ENCODE measurements at places on chromosomes 11 and 22.

- no peak for DNase-seq
Observed at GRCh38 chr11:3932698-3933097, 77.2 kb downstream of the STIM1 start.

DNA sequence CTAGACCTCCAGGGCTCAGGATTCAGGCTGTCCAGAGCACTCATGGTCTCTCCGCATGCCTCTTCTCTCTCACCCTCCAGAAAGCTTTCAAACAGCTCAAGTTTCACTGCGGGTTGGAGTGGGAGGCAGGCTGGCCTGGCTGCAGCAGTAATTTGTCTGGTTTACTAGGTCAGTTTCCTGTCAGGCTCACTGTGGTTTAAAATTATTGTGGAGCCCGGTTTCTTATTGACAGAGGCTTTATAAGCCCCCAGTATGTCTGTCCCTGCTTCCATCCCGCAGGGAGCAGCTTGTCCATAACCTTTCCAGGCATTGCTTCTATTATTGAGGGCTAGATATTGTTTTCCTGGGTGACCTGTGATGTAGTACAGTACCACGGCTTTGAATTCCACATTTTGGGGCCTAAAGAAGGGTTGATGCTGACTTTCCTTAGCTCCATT is 235.3 kb upstream of the SORL1-AS1 start:
- no peak for DNase-seq

DNA sequence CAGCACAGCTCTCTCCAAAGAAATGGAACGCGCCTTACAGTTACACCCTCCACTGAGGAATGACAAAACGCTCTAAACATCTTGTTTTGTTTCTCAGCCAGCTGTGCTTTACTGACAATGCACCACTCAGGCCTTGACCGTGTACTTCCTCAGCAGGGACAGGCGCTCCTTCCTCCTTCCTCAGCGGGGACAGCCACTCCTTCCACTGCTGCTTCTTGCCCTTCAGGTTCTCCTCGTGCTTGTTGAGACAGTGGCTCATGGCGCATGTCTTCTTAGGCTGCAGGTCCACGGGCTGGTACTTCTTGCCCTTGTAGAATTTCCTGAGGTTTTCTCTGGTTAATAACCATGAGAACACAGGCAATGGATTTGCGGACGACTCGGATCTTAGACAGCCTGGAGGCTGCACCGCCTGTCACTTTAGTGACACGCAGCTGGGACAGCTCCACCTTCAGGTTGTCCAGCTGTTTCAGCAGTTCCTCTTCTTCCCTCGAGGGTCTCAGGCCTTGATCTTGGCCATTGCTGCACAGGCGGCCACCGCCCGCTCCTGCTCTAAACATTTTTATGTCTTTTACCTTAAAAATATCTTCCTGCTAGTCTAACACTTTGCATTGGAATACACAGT is 613.8 kb downstream of the BRD1 start:
- DNase-seq: no peak

- no peak for DNase-seq
Observed at GRCh38 chr22:37794376-37794775, 13.4 kb upstream of the GCAT start.

- no peak for DNase-seq
Observed at GRCh38 chr11:93034723-93035039, 65.2 kb downstream of the MTNR1B start.

GRCh38 chr11:57135020-57135751 is 46.6 kb upstream of the LRRC55 start:
- DNase-seq: no peak

DNA sequence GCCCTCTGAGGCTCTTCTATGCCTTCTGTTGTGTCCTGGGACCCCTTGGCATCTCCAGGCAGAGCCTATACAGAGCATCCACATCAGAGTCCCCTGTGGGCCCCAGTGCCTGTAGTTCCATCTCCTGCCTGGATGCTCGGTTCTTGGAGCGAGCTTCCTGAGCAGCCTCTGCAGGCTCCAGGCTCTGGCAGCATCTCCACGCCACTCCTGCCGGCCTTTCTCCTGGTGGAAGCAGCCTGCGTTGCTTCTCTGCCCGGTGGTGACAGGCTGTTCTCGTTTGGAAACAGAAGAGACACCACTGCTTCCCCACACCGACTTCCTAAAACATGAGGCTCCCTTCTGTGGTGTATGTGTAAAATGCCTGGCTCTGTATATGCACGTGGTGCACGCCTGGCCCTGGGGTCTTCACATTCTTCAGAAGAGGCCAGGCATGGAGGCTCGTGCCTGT is 52.8 kb downstream of the BCR start:
- DNase-seq: no peak

GRCh38 chr11:129385801-129386200 is 10.2 kb downstream of the BARX2 start:
- DNase-seq: no peak

- no peak for DNase-seq
Observed at GRCh38 chr11:59181746-59182456, 10.0 kb downstream of the DTX4 start.

DNA sequence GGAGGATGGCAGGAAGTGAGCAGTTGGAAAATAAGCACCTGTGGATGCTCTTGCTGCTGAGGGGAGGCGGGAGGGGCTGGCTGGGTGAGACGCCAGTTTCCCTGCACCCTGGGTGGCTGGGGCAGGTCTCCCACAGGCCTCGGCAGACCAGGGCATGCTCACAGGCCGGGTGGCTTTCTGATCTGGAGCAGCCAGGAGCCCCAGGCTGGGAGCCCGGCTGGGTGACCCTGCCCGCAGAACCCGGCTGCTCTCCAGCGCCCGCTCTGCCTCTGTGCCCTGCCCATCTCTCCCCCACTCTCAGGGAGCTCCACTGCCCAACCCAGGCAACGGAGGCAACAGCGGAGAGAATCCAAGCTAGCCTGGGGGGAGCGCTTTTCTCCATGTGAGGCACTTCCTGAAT is 24.6 kb downstream of the DCPS start:
- no peak for DNase-seq

- DNase-seq: no peak
Observed at GRCh38 chr11:66676282-66676919, 1.3 kb downstream of the RBM4B start.

DNA sequence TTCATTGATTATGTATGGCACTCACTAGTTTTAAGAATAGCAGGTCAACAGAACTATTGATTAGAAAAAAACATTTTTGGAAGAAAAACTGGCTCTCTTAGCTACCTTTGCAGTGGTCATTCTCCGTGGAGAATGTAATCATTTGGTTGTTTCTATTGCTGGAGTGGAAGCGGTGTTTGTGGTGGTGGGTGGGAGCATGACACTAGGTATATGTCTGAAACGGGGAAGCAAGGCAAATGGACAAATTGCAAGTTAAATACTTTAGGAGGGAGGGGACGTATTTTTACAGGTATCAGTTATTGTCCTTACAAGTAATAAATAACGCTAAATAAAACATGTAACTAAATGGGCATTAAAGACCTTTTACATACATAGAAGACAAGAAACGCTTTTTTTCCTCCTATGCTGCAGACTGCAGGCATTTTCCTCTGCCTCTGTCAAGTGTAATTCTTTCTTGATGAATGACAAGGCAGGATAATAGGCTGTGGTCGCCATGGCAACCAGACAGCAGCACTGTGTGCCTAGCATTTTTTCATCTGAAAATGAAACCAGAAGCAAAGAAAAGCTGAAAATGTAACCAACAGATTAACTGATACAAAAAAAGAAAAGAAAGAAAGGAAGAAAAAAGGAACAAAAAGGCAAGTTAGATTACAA is 46.2 kb downstream of the BLID start:
- DNase-seq: no peak

DNA sequence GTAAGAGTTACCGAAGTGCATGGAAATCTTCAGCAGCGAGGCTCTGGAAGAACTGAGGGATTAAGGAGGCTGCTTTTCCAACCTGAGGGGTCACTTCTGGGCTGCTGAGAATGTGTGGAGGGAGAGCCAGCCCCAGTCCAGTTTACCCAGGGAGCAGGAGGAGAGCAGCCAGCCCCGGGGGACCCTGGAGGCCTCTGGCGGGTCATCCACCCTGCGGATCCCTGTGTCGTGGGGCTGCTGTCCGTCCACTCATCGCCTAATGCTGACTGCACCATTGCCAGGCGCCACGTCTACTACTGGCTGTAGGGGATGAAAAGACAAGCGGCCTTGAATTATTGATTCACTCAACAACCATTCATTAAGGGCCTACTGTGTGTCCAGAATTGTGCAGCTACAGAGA is 228.7 kb upstream of the TBCEL start:
- no peak for DNase-seq

DNA sequence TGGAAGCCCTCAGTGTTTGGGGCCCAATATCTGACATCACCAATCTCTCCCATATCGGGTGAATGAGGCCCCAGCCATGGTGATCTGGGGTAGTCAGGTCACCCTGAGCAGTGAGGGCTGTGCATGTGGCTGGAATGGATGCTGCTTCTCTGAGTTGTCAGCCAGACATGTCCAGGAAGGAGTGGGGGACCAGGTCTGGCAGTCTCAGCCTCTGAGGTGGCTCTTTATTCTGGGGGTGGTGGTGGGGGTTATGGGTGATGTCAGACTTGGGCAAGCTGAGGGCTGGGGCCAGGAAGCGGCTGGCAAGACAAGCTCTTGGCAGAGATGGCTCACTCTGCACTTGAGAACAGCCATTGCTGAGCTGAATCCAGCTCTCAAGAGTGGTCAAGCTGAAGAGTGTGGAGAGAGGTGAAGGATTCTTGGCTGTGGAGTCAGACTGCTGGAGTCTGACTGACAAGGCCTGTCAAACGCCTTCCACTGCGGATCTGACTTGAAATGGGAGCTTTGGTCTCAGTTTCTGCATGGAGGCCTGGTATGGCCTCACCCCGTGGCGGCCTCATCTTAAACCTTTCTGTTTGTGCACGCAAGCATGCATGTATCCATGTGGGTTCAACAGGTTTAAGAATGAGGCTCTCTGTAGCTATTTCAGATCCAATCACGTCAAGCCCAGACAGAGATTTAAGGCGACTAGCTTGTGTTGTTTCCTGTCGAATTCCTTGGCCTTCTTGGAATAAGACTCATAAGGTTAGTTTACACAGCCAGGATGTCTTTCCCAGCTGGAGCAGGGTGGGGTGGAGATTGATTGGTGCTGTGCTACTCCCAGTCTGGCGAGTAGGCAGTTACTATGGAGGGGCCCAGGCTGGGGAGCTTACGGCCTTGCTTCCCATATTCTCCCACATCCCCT is 83.9 kb upstream of the TIMP3 start:
- DNase-seq: no peak

Data from activated T-cell treated with anti-CD3 and anti-CD28 coated beads for 48 hours (primary cell).